ENCODE measurements at places on chromosomes 1 and 21.

DNA sequence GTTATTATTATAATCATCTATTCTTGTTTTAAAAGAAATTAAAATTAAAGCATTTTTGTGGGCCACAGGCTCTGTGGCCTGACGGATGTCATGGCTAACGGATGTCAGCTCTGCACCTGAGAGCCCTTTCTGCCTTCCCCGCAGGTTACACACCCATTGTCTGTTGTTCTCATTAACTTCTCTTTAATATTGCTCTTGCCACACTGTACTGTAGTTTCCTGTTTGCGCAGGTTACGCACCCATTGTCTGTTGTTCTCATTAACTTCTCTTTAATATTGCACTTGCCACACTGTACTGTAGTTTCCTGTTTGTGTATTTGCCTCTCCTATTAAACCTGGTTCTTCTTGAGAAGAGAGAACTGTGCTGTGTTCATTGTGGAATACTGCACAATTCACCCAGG, 294.4 kb upstream of the PLXNA2 start:
- no peak for DNase-seq

DNA sequence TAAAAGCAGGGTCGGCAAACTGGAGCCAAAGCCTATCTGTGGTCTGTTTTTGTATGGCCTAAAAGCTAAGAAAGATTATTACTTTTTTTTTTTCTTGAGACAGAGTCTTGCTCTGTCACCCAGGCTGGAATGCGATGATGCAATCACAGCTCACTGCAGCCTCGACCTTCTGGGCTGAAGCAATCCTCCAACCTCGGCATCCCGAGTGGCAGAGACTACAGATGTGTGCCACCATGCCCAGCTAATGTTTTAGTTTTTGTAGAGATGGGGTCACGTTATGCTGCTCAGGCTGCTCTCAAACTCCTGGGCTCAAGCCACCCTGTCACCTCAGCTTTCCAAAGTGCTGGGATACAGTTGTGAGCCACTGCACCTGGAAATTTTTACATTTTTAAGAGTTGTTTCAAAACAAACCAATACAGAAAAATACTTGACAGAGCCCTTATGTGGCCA, 6.5 kb upstream of the GLRX2 start:
- peak; percentile 57 for DNase-seq

GRCh38 chr1:248850124-248850523, 8.8 kb downstream of the ZNF692 start:
- no peak for DNase-seq

- DNase-seq: no peak
These were observed 109.0 kb upstream of the GREM2 start for GRCh38 chr1:240720976-240721375.

GRCh38 chr1:47226121-47226838, 5.7 kb downstream of the TAL1 start:
- no peak for DNase-seq

- no peak for DNase-seq
These were observed 85.3 kb upstream of the GALNT2 start for GRCh38 chr1:229981736-229982135.
